ENCODE measurements at places on chromosomes 4 and X.
A peak's percentile ranks its signal among the peaks of the same experiment; 100 is the strongest.

DNA sequence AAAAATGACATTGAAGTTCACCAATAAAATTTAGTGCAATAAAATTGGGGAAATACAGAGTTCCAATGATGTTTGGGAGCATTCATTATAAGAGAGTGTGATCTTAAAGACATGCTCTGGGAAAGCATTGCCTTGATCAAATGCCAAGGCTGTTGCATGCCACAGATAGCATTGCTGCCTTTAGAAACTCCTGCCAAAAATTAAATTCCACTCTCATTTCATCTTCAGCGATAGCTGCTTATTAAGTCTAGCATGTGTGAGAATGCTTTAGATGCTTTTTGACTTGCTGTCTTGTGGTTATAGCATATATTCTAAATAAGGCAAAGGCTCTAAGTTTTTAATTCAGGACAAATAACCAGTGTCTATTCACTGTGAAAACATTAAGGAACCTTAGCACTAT, 49.3 kb downstream of the NPNT start:
- peak; percentile 25 for DNase-seq

- DNase-seq: peak; percentile 76
Measured at GRCh38 chrX:119667111-119667878, 25.7 kb downstream of the SEPTIN6 start.

- DNase-seq: no peak
Measured at GRCh38 chr4:95232358-95233156, 316.2 kb downstream of the UNC5C start.

- no peak for DNase-seq
Measured at GRCh38 chr4:98794565-98795205, 134.2 kb downstream of the EIF4E start.

- DNase-seq: peak; percentile 20
Measured at GRCh38 chrX:3699821-3700381, 13.5 kb downstream of the PRKX start.

DNA sequence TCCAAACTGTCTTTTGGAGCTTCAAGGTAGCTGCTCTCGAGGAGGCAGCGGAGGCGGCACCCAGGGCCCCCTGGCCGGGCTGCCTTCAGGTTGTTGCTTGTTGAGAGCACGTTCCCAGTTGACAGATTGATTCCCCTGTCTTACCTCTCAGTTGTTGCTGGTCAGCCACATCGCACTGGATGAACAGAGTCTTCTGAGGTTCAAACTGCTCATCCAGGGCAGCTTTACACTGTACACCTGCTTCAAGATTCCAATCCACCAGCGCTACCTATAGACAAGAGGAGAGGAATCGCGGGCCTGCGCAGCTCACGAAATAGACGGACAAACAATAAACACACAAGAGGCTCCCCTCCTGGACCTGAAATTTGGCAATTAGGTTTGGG, 497 bp downstream of the HPGD start:
- peak; percentile 24 for DNase-seq

- DNase-seq: no peak
Measured at GRCh38 chr4:90318193-90318592, 191.0 kb downstream of the CCSER1 start.

- DNase-seq: no peak
Measured at GRCh38 chr4:3200423-3201090, 48.4 kb upstream of the MSANTD1 start.

DNA sequence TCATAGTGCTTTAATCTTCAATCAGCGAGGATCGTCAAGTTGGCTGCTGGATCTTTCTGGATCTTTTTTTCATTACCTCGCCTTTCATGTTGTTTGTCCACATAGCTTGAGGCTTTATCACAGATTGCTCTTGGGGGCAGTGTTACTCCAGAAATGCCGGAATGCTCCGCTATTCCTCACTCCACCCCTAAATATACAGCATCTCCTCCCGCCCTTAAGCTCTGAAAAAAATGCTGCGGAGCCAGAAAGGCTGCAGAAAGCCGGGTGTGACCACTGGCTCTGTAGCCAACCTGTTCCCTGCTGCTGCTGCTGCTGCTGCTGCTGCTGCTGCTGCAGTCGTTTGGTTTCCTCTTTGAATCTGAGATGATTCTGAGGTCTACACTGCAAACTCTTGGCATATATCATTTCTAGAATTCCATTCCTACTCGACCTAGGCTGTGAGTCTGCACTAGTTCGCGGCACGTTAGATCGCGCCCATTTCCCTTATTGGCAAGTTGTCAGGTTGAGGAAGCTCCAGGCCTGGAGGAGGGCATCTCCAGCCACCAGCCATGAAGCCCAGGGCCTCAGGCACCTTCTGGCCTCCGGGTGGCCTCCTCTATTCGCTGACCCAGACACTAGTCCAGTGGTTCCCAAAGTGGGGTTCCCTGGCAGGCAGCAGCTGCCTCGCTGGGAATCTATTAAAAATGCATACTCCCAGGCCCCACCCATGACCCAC, 34.2 kb downstream of the WDR13 start:
- peak; percentile 91 for DNase-seq

GRCh38 chr4:15376145-15376544, 51.7 kb upstream of the C1QTNF7 start:
- DNase-seq: no peak

GRCh38 chr4:81919810-81920209, 448.1 kb upstream of the RASGEF1B start:
- DNase-seq: no peak

DNA sequence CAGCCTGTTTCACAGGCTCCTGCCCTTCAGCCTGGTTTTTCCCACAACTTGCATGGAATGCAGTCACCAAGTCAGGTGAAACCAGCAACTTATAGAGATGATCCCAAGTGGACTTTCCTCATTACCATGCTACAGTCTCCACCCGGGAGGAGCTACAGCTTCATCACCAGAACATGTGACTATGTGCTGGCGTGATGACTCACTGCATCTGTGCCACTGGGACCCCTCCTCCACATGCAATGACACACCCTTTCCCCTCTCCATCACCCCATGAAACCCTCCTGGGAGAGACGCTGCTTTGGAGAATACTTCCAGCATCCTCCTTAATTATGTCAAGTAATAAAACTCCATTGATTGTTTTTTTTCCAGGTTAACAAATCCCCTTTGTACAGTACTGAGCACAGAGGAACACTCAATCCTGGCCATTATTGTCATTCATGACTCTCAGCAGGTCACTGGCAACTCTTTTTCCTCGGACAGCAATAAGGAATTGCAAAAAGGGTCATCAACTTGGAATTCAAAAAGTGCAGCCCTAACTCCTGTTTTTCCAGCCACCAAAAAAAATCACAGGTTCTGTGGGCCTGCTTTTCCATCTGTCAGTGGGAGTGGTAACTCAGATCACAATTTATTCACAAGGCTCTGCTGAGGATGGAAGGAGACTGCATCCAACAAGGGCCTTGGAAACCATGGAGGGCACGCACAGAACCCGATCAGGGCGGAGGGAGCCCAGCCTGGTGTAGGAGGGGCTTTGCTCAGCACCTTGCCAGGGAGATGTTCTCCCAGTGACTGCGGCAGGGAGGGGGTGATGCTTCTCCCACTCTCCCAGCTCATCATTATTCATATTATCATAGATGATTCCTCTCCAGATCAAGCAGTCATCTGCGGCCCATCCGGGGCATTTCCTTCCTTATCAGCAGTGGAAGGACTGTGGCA, 17.4 kb downstream of the QDPR start:
- DNase-seq: no peak

DNA sequence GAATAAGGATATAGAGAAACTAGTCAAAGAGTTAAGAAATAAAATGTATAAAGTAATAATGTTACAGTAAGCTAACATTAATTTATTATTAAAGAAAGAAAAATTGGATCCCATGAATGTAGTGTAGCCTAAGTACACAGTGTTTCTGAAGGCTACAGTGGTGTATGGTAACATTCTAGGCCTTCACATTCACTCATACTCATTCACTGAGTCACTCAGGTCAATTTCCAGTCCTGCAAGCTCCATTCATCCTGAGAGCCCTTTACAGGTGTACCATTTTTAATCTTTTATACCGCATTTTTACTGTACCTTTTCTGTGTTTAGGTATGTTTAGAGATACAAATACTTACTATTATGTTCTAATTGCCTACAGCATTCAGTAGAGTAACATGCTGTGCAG, 120.6 kb upstream of the AGA start:
- no peak for DNase-seq

DNA sequence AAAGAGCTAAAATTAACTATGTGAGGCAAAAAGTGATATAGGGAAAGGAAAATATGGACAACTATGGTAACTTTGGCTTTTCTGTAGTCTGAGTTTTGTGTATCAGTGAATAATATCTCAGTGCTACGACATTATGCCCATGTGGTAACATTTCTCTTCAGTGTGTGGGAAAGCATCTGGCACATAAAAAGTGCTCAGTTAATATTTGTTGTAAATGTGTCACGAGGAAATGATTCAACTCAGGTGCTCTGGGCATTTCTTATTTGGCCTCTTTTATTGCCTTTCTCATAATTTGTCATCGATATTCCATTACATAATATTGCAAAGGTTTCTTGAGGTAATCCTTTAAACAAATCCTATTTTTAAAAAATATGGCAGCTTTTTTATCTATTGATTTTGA, 17.6 kb downstream of the OFD1 start:
- no peak for DNase-seq

GRCh38 chr4:173046818-173047217, 121.8 kb upstream of the GALNT7 start:
- DNase-seq: no peak

- no peak for DNase-seq
Measured at GRCh38 chrX:47293106-47293505, 60.3 kb downstream of the USP11 start.

GRCh38 chrX:85378461-85378860, 1.0 kb downstream of the POF1B start:
- DNase-seq: no peak

DNA sequence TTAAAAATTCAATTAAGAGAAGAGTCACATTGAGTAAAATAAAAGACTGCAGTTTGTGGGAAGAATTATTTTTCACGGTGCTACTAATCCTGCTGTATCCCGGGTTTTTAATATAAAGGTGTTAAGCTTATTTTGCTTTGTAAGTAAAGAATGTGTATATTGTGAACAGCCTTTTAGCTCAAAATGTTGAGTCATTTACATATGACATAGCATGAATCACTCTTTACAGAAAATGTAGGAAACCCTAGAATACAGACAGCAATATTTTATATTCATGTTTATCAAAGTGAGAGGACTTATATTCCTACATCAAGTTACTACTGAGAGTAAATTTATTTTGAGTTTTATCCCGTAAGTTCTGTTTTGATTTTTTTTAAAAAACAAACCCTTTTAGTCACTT, 39.7 kb downstream of the IRS4 start:
- DNase-seq: no peak

- DNase-seq: no peak
Measured at GRCh38 chr4:181529537-181529936, 713.7 kb upstream of the TENM3 start.

DNA sequence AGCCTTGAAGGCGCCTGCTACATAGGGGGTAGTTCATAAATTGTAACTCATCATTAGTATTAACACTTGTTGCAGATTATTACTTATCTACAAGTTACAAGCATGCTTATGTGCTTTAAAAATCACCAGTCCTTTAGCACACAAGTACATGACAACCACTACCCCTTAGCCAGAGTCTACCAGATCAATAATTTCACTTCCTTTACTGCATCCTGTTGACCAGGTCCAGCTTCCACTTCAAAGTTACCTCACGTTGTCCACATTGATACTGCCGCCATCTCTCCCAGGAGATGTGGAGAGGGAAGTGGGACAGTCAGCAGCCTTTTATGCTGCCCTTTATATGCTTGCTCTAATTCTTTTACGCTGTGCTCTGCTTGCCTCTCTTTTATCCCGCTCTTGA, 231.3 kb upstream of the CXXC4 start:
- DNase-seq: no peak

DNA sequence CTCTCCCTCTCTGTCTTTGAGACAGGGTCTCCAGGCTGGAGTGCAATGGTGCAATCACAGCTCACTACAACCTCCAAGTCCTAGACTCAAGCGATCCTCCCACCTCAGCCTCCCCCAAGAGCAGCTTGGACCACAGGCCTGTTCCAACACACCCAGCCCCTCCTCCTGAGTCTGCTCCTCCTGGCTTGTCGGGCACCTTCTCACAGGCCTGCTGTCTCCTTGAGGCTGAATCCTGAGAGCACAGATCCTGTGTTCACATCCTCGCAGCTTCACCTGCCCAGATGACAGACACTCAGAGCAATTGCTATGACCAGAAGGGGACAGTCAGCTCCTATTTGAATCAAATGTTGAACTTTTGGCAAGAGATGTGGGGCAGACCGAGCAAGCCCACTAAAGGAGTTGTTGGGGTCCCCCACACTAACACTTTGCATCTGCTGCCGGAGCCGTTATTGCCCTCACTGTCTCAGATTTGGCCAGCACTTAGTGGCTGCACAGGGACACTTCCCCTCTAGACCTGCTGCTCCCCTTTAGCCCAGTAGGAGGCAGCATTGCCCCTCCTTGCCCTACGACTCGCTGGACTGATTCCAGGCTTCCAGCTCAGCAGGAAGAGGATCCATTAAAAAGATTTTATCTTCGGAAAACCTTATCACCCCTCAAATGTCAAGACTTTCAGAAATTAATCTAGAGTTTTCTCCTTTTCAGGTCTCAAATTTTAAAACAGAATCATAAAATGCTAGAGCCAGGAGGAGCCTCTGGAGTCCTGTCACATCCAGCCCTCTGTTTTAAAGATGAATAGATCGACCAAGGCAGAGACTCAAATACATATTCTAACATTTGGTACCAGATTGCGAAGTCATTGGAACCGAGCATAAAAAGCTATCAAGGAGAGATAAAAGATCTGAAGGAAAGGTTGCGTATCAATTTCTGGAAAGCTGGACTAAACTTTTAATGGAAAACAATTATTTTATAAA, 113.7 kb downstream of the USP46 start:
- peak; percentile 69 for DNase-seq

DNA sequence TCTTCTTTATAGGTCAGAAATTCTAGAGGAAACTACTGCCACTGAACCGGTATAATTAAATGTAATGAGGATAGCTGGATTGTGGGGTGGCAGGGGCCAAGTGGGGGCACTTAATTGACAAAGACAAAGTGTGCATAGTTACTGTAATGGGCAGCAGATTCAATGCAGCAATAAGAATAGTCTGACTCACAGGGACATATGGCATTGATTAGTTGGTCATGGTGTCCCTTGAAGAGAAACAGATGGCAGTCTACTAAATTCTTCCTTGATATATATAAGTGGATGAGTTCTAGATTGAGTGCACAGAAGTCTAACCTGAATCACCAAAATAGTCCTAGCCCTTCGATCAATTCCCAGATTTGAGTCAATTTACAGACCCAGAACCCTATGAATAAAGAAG, 31.6 kb downstream of the ETDC start:
- no peak for DNase-seq
